GF-D8 (cell line): ENCODE measurements at places on chromosomes 3 and 15.

GRCh38 chr15:56496635-56497034 is 31.7 kb upstream of the MNS1 start:
- peak; percentile 19 for DNase-seq

GRCh38 chr3:878746-879145 is 214.1 kb upstream of the CNTN6 start:
- DNase-seq: no peak

DNA sequence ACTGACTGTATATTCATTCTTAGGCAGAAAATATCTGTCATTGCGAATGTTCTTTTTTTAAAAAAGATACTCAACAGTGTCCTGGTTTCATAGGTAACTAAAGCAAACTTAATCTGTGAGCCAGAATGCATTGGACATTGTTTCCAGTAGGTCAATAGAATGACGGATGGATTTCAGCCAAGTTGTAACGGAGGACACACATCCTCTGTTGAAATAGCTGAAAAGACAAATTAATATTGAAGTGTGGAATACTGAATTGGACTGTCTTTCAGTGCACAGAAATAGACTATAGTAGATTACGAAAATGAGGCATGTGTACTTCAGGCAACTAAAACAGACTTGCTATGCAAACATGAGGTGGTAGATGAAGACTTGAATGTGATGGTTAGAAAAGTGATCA is 461.6 kb downstream of the WDR72 start:
- no peak for DNase-seq

DNA sequence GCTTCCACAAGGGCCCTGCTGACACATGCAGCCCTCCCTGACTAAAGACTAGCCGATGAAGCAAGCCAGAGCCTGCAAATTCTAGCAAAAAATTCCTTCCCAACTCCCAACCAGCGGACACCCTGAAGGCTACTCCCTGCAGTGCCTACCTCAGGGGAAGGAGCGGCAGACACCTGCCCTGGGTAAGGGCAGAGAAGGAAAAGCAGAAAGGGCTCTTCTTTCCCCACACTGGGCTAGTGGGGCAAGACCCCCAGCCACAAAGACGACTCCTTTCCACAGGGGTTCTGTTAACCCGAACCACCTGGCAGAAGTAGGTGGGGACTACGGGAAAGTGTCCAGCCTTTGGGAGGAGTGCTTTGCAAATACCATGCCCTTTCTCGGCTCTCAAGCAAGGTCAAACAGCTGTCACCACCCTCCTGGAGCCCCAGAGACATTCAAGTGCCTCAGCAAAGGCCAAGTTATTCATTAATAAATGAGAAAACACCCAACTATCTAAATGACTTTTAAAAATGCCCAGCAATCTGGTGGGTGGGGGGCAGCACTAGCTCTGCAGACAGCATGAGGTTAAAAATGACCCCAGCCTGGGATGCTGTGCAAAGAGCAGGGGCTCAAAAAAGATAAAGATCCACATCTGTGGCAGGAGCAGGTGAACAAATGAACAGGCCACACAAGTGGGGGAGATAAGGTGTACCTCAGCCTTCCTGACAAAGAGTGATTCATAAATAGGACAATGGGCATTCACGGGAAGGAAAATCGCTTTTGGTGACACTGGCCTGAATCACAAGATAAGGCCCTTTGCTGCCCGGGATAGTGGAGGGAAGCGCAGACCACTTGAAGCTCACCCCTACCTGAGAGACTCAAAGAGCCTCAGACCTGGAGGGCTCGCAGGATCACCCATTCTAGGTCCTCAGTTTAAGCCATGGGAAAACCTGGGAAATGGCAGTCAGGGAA is 33.0 kb downstream of the CCDC12 start:
- no peak for DNase-seq

- DNase-seq: no peak
Measured at GRCh38 chr15:40344631-40345120, 3.9 kb upstream of the CCDC9B start.

- no peak for DNase-seq
Measured at GRCh38 chr3:80055306-80055705, 287.5 kb upstream of the ROBO1 start.

GRCh38 chr3:117528688-117529087 is 819.1 kb downstream of the TUSC7 start:
- DNase-seq: no peak

DNA sequence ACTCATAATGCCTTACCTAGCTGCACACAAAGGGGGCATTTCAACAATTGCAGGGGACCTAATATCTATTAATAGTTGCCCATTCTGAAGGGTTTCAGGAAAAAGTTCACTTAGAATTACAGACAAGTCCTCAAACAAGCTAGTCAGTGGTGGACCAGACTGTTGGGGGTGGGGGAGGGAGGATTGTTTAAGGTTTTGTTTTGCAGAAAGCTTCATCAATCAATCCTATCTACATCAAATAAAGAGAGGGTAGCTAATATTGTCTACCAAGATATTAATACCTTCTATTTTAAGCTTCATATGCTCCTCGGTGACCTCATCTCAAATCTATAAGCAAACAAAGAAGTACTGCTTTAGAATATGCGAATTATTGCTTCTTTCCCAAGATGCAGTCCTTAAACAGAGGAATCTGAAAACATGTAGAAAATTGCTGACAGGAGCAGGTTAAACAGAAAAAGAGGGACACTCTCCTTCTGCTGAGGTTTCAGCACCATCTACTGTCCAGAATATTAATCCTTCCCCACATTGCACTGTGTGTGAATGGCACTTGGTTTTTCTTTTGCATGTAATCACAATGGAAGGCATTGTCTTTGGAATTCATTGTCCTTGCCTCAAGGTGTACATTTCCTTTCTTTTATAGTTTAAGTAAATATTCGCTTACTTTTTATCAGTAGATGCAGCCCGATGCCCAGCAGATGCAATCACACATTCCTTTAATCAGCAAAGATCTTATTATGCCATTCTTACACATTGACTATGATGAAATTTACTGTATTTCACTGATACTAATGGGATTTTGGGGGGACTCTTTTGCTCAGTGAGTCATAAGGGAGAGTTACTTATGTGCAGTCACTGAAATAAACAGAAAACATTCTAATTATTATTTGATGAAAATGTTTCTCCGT is 94.7 kb downstream of the IL5RA start:
- peak; percentile 2 for DNase-seq

- no peak for DNase-seq
Measured at GRCh38 chr3:187051724-187052366, 87.5 kb downstream of the RPL39L start.

- no peak for DNase-seq
Measured at GRCh38 chr3:160950542-160950941, 154.6 kb downstream of the B3GALNT1 start.

DNA sequence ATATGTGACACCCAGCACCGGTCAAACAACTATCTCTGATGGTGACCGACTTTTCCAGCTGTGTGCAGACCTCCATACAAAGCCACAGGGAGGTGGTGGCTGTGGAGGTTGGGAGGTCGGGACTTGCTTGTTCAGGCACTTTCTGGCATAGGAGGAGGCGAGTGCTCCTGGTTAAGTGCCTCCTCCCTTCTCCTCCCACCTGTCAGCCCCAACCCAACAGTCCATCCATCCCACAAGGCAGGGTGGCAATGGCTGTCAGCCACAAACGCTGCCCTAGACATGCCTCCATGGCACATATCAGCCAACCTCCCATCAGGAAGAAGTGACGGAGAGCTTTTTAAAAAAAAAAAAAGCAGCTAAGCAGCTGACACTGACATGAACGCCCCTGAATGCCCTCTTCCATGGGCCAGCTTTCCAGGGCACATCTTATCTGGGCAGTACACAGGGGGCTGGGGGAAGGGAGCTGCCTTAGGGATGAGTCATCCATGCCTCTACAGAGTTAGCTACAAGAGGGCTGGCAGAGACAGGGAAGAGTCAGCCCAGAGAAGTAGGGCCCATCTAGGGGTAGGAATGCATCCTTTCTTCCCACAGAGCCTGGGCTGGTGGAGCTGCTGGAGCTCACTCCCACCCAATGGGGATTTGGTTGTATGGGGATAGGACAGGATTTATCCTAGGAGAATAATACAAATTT is 41.2 kb downstream of the CCDC12 start:
- no peak for DNase-seq

DNA sequence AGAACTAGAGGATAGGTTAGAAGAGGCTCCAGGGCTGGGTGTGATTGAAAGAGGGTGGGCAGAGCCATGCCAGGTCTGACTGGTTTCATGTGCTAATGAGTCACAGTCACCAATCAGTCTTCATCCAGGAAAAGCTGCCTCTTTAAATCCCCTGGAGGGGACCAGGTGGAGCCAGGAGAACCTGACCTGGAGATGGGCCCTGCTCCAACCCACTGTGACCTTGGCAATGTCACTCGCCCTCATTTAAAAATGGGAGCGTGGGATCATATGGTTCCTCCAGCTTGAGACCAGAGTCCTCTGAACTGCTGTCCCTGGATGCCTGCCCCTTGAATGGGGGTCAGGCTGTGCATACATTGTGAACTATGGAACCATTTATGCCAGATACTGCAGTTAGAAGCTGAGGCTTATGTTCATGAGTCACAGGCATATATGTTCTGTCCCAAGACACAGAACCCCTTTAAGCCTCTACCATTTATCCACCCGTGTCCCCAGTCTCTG is 23.0 kb downstream of the HES1 start:
- no peak for DNase-seq

DNA sequence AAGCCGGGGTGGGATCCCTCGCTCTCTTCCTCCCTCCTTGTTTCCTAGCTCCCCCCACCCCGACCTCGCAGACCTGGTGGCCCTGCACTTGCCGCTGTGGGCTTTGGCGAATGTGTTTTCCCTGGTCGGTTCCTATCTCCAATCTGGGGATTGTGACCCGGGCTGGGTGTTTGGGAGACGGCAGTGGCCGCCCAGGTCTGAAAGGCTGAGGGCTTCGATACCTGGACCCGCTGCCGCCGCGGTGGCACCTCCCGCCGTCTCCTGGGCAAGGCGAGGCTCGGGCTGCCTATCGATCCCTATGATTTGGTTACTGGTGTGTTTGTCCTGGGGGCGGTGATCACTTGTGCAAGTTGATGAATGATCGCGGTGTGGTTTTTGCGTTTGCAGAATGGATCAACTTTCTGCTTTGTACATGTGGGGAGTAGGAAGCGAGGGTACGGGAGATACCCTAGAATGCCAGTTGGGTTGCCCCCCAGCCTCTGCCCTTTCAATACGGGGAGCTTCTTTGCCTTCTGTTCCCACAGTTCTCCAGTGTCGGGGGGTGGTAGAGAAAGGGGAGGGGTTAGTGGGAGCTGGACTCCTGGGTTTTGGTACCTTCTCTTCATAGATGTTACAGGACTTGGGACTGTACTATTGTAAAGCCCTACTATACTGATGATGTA is 3.0 kb downstream of the BBX start:
- DNase-seq: no peak

DNA sequence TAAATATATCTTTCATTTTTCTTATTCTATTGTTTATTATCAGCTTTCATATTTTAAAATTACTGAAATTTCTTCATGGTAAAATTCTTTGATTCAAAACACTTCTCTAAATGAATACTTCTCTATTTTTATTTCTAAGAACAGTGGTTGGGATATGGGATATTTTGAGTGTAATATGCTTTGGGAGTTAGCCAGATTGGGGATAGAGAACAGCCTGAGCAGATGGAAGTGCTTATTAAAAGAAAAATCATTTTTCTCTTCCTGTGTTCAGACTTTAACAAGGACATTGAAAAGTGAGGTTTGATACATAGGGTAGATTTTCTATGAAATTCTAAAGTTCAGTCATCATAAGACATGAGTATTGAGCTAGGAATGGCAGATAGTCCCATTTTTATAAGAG is 84.8 kb downstream of the COL6A5 start:
- DNase-seq: no peak

DNA sequence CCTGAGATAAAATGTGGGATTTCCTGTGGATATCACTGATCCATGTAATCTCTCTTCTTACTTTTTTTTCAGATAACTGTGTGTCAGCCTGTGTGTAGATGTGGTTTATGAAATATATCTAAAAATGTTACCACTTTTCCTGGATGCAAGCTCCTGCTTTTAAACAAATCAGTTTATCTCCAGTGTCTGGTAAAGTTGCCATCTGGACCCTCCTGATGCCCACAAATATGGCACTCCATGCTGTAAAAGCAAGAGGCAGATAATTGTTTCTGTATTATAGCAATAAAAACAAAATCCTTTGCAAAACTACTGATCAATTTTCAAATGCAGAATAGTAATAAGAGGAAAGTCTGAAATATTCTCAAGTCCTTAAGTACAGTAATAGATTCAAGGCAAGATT is 7.6 kb upstream of the DCLK3 start:
- DNase-seq: no peak

DNA sequence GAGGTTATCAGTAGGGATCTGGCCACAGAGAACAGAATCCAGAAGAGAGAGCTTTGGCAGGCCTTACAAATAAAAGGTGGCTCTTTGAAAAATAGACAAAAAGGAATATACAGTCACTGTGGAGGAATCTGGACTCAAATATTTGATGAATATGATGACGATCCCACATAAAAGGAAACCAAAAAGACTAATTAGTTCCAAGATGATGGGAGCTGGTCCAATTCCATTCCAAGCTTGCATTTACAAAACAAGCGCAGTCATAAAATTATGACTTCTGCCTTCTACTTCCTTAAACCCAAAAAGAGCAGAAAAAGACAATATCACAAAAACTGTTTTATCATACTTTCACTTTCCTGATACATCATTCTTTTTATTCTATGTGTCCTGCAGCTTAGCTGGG is 285.8 kb downstream of the DIPK2A start:
- no peak for DNase-seq

- DNase-seq: no peak
Measured at GRCh38 chr15:91192285-91192684, 92.2 kb downstream of the SV2B start.

GRCh38 chr3:122824465-122825381 is 29.9 kb downstream of the SLC49A4 start:
- DNase-seq: no peak

- DNase-seq: no peak
Measured at GRCh38 chr3:73603762-73604171, 21.0 kb downstream of the PDZRN3 start.

DNA sequence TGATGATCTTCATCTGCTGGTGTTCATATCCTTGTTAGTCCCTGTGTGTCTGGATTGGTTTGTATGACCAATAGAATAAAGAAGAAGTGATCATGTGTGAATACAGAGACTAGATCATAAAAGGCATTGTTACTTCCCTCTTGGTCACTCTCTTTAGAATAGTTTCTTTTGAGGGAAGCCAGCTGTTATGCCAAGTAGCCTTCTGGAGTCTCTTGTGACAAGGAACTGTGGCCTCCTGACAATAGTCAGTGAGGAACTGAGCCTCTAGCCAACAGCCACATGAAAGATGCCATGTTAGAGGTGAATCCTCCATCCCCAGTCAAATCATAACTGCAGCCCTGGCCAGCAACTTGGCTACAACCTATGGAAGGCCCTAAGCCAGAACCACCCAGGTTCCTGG is 63.0 kb upstream of the SMAD3 start:
- no peak for DNase-seq

DNA sequence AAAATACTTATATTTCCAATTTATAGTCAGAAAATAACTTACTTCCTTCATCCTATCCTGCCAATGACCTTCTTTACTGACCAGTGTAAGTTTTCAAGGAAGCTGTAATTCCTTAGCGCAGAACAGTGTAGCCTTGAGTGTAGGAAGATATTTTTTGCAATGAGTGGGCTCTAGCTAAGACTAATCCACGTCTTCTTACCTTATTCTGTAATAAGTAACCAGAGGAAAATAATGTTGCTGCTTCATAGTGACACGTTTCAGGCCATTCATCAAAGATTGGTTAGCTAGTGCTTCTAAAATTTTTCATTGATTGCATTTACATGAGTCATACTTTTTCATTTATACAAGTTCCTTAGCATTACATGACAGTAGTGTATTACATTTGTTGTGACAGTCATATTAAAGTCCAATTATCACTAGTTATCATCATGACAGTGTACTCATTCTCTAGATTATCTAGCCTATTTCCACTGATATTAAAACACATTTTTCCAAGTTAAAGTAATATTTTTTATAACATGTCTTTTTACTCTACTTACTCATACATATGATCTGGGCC is 403.8 kb upstream of the EPHA3 start:
- no peak for DNase-seq
